ENCODE measurements at places on chromosomes 12 and 14.

- DNase-seq: no peak
Measured at GRCh38 chr12:75438059-75438754, 42.3 kb upstream of the GLIPR1 start.

GRCh38 chr12:123891516-123892179 lies 81.0 kb downstream of the CCDC92 start:
- DNase-seq: no peak

- DNase-seq: peak; percentile 47
Measured at GRCh38 chr12:45406988-45407850, 191.3 kb downstream of the ANO6 start.

GRCh38 chr14:22180045-22180444 lies 409.0 kb downstream of the DAD1 start:
- DNase-seq: no peak

- DNase-seq: no peak
Measured at GRCh38 chr12:93636708-93637107, 40.5 kb upstream of the CRADD start.

Data from NCI-H2107 (cell line).